Urothelium cell line (cell line): ENCODE measurements at places on chromosomes 5 and 9.

DNA sequence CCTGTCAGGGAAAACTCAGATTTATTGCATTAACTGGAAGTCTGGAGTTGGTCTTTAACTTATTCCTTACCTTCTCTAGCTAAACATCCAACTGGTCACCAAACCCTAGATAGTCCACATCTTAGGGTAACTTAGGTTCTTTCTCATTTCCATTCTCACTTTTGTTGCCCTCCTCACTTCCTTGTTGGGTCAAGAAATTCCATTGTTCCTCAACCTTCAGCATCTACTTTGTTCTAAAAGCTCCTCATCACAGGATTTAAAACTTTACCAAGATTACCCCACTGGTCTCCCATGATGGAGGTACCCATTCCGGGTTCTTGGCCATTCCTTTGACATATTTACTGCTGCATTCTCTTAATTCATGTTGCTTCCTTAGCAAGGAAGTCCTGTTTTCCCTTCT lies 32.1 kb downstream of the PTTG1 start:
- DNase-seq: no peak

DNA sequence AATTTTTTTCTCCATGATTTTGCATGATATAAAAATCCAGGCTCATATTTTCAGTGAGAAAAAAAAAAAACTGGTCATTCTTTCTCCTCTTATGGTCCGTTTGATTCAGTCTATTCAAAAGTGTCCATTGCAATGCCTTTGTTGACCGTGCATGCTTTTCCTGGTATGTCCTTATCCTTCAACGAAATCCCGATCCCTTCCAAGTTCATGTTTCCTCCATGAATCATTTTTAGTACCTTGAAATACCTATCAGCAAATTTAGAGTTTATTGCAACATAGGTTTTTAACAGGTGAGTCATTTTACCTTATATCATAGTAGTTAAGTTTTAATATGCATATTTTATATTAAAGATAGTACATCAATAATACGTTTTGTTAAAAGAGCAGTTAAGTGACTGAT lies 773.8 kb upstream of the CHD1 start:
- DNase-seq: peak; percentile 2

DNA sequence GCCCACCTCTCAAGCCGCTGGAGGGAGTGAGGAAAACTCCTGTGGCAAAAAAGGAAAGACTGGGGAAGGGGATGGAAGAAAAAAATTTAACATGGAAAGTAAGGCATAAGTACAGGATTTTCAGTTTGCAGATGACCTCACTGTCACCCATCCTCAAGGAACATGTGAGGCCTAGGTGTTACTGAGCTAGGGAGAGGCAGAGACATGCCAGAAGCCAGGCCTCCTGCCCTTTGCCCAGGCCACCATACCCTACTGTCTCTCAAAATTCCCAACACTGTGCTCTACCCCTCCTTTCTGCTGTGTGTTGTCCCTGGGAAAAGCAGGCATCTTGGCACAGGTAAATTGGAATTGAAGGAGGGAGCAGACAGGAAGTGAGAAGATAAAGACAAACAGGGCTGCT lies 4.4 kb upstream of the MGAT1 start:
- DNase-seq: no peak

DNA sequence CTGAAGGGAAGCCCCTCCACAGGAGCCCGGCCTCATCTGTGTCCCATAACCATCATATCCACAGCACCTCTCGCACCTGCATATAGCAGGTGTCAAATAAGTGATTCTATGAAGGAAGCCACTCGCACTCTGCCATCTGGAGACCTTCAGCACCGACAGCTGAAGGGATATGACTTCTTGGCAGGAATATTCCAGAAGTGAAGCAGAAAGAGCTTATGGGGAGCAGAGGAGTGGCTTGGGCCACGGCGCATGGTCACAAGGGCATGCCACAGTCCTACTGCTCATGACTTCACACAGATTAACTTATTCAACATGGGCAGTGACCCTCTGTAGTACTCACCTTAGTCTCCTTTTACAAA lies 80.9 kb downstream of the NSUN2 start:
- no peak for DNase-seq

DNA sequence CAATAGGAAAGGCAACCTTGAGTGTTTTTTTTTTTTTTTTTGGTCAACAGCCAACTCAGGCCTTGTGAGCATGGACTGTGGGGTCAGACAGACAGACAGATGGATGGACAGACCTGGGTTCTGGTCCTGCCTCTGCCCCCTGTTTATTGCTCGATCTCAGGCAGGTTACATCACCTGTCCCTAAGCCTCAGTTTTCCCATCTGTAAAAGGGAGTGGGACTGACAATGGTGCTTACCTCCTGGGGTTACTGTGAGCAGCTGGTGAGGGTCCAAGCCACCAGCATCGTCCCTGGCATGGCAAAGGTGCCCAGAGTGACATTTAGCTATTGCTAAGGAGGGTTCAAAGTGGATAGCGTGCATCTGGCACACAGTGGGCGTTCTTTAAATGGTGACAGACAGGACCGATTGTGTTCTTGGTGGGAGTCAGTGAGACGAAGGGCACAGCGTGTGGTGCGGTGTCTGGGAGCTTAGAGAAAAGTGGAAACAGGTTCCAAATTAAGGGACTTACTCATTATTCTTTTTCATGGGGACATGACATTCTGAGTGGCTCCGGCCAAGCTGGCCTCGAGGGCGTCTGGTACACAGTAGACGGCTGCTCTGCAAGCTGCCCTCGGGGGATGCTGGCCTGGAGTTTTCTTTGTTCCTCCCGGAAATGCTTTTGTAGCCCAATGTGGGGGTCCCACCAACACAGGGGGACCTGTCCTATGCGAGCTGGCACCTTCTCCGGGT lies 72.1 kb downstream of the COL27A1 start:
- no peak for DNase-seq

DNA sequence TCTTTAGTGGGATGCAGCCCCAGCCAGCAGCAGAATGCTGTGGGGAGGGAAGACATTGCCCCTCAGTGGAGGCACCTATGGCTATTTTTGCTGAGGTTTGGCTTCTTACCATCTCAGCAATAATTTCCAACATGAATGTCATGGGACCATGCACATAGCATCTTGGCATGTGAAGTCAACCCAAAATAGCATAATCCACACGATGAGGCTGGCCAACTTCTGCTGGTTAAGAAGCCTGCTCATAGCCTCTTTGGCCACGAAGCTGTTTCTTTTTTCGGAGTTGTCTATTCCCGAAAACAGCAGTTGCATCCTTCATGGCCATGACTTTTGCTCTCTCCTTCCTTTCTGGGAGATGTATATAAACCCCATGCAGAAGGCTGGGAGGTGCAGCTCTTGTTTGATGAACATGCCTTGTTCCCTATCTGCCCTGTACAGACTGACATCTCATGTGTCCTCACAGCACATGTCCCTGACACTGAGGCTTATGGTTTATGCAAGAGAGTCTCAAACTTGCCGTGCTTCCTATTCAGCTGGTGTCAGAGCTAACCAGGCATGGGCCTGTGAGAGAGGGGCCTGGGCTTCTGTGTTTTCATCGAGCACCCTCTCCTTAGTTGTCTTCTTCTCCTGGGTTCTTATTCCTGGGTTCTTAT lies 45.3 kb downstream of the SYK start:
- no peak for DNase-seq

DNA sequence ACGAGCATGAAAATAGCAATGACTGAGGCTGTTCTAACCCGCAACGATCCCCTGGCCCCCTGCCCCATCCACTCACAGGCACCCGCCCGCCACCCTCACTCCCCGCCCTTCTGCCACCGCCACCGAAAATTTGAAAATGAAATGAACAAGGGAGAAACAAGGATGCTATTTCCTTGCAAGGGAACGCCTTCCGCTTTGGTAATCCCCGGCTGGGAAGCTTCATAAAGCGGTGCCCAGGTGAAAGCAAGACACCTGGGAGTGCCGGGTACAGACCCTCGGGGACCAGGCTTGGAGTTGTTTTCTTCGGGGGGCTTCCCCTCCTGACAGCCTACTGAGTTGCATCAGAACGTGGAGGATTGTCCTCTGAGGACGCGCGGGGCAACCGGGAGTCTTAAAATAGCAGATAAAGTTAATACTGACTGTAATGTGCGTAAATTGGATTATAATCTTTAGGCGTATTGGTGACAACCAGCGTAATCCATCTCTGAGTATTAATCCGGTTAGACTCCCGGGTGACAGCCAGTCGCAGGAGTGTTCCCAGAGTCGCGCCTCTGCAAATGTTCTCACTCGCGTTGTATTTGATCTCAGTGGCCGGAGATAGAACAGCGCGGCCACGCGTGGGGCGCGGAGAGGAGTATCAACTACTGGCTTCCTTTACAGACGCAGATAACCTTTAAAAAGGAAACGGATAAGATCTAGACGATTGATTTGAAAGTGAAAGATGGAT lies 885 bp upstream of the MLLT3 start:
- DNase-seq: peak; percentile 4
